Lung microvascular endothelial cell (primary cell): ENCODE measurements at places on chromosomes 13 and 19.

DNA sequence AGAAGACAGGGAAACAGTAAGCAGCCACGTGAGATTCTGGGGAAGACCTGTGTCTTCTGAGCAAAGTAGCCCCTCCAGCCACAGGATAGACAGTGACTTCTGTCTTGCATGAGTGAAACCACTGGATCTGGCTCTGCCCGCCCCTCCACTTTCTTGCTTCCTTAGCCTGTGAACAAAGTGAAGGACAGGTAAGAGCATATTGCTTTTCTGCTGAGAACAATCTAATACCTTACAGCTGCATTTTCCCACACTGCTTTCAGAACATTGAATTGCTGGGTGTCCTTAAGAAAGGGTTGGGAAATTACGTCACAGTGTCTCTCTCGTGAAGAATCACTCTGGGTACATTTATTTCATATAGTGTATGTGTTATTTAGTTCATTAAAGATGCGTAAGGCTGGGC lies 11.1 kb downstream of the SLC25A15 start:
- DNase-seq = no peak

DNA sequence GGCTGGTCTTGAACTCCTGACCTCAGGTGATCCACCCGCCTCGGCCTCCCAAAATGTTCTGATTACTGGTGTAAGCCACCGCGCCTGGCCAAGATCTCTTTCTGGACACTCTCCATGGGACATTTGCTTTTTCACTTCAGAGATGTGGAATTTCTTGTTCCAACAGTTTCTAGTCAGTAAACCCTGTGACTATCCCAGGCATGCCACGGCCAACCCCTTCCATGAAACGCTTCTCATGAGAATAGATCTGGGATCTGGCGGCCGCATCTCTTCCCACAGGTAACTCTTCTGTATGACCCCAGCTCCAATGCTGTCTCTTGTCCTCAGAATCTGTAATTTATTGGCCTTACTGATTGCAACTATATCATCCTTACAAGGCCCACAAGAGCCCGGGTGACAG lies 16.2 kb downstream of the PLPP2 start:
- no peak for DNase-seq

DNA sequence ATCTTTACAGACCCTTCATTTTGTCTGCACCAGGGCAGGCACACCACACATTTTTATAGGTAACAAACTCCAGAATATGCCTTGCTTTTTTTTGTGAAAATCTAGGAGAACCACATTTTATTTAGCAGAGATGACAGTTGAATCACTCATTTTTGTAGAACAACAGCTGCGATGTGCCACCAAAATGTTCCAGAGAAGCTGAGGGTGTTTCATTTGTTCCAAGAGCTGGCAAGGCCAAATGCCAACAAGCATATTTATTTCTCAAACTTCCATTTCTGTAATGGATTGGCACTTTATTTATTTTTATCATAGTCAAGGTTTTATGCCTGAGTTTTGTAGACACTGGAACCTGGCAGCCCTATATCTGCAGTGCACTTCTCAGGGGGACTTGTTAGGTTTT lies 10.4 kb downstream of the OLFM4 start:
- no peak for DNase-seq

DNA sequence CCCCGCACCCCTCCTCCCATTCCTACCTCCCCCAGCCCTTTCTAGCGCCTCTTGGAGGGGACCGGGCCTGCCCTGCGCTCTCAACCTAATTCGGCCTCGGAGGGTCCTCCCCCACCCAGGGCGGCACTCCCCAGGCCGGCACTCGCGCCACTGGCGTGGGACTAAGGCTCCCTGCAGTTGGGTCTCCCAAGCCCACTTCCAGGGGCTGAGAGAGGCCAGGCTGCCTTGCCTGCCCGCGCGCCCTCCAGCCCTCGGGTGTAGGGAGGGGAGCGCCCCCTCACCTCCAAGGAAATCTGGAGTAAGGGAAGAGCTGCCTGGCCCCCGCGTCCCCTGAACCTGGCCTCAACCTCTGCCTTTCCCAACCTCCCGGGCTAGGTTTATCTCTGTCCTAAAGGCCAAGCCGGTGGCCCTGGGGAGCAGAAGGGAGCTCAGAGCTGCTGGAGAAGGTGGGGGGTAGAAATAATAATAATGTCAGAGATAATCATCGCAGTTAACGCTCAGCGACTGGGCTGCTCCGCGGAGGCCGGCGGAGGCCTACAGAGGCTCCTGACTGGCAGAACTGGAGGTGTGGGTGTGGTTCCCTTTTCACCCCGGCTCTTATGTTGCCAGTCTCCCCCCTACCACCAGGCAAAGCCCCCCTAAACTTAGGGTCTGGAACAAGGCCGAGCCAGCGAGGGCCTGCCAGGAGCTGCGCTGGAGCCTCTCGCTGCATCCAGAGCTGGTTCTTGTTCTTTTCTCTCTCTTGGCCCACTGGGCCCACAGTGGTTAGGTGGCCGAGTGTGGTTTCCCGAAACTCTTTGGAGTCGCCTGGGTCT lies 9.6 kb downstream of the ZIC2 start:
- no peak for DNase-seq

GRCh38 chr13:74305876-74306275 lies 171.7 kb upstream of the KLF12 start:
- DNase-seq = no peak

GRCh38 chr13:84566780-84567179 lies 684.5 kb upstream of the SLITRK1 start:
- no peak for DNase-seq

DNA sequence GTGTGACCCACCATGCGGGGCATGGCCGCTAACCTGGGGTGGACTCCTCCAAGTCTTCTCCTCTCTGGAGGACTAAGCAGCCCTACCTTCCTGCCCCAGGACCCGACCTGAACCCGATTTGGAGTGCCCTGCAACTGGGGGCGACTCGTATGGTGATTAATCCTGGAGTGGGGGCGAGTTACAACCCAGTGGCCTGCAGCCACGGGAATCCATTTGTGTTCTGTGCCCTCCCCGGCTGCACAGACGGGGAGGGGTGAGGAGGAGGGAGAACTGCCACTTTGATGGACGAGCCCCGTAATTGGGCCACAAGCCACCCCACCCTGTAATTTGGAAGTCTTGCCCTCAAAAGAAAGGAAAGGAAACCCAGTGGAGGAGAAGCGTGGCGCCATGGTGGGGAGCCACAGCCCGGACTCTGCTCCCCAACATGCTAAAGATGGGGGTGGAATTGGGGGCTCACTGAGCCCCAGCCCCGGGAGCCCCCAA lies 18.0 kb downstream of the PRR36 start:
- no peak for DNase-seq

DNA sequence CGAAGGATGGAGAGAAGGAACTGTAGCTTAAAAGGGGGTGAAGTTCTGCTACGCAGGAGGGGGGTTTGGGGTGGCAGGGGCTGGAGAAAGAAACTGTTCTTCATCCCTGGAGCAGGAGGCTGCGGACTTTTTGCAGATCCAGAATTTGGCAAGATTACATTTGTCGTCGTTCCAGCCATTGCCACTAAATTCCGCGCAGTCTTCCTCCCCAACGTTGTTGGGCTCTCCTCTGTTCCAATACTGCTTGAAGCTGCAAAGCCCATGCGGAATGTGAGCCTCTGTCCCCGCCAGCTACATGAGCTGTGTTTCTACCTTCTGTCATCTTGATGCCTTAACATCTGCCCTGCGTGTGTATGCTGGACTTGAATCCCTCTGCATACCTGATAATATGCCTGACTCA lies 4.3 kb downstream of the CD209 start:
- DNase-seq = no peak

DNA sequence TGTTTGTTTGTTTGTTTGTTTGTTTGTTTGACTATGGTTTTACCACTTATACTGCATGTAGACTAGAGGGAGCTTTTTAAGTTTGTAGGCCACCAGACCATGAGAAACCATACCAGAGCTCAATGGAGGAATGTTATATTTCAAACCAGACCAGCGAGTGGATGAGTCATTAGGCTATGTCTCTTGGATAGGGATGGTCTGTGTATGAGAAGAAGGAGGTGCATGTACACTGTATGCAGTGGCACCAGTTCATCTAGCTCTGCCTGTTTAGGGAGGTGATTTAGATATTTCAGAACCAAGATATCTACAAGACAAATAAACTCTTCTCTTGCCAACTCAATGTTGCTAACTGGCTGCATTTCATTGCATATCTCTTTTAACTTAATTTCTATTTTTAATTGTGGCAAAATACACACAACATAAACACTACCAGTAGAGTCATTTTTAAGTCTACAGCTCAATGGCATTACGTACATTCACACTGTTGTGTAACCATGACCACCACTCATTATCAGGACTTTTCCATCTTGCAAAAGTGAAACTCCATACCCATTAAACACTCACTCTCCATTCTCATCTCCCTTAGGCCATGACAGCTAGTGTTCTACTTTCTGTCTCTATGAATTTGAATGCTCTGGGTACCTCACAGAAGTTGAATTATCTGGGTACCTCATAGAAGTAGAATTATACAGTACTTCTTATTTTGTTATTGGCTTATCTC lies 29.2 kb downstream of the SYDE1 start:
- no peak for DNase-seq

DNA sequence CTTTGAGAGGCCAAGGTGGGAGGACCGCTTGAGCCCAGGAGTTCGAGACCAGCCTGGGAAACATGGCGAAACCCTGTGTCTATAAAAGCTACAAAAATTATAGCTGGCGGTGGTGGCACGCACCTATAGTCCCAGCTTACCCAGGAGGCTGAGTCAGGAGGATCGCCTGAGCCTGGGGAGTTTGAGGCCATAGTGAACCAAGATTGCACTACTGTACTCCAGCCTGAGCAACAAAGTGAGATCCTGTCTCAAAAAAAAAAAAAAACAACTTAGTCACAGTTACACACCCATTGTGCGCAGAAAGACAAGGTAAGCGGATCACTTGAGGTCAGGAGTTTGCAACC lies 728 bp upstream of the DENND1C start:
- DNase-seq = no peak

- DNase-seq = peak; percentile 55
Measured at GRCh38 chr13:26584713-26585112, 27.2 kb downstream of the WASF3 start.

DNA sequence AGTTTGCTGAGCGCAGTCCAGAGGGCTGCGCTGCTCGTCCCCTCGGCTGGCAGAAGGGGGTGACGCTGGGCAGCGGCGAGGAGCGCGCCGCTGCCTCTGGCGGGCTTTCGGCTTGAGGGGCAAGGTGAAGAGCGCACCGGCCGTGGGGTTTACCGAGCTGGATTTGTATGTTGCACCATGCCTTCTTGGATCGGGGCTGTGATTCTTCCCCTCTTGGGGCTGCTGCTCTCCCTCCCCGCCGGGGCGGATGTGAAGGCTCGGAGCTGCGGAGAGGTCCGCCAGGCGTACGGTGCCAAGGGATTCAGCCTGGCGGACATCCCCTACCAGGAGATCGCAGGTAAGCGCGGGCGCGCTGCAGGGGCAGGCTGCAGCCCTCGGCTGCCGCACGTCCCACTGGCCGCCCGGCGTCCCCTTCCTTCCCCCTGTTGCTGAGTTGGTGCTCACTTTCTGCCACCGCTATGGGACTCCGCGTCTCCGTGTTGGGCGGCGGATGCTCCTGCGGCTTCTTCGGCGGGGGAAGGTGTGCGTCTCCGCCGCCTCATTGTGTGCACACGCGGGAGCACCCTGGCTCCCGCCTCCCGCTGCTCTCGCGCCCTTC lies 772 bp downstream of the GPC6 start:
- DNase-seq = no peak

DNA sequence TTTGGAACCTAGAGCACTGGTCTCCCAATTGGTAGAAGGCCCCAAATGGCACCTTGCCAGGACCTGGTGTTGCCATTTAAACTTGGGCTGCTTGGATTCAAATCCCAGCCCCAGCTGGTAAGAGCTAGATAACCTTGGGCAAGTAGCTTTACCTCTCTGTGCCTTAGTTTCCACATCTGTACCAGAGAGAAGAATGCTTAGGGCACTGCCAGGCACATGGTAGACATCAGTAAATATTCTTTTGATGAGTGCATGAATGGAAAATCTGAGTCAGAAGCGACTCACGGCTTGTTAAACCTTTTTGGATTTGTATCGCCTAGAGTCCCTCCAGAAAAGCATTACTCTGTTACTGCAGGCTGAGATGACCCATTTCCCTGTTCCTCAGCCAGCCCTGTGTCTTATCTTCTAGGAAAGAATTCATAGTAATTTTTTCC lies 90.9 kb downstream of the SIPA1L3 start:
- DNase-seq = peak; percentile 85

DNA sequence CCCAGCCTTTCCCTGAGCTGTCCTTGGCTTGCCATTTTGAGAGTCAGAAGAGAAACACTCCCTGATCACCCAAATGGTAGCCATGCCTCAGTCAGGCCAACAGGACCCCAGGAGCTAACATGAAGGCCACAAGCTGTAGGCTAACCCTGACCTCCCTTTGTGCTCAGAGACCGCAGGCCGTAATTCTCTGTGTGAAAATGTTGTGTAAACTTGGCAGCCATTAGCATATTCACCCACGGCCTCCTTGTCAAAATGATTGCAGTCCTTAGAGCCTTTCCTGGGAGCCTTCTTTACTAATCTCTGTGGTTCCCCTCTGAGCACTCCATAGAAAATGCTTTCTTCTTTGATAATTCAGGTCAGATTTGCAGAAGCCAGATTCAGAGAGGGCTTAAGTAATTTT lies 418.9 kb downstream of the COG6 start:
- no peak for DNase-seq

- peak; percentile 38 for DNase-seq
Measured at GRCh38 chr19:51460164-51460992, 2.1 kb upstream of the SIGLEC8 start.

DNA sequence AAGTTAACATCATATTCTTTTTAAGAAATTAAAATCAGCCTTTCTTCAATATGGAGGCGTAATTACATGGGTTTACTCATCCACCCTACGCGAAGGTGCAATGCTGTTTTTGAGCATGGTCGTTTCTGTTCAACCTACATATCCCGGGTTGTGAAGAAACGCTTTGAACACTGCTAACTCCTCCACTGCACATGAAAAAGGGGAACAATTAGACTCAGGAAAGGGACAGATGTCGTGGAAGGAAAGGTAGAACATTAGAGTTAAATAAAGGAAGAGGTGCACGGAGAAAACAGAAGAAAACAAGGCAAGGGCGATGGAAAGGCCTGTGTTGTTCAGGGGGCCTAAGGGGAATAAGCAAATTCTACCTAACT lies 4.1 kb downstream of the ZIC5 start:
- DNase-seq = no peak

DNA sequence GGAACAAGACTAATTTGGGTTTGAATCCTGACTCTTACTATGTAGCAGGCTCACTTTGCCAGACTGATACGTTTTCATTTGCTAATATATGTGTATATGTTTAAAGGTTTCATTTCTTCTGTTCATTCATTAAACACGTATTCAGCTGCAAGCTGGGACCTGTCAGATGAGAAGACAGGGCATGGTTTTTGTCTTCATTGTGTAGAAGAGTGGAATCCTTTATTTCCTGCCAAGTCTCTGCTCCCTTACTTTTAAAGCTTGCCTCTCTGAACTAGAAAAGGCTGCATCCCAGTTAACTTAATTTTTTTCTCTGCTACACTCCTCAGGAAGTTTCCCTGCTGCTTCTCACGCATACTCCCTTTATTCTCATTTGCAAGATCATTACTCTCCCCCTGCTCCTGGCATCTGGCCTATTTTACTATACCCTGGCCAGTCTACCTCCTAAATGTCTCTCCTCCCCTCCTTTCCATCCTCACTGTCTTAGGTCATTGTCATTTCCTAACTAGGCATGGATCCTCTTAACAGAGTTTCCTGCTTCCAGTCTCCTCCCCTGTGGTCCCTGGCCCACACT lies 141.0 kb upstream of the TMTC4 start:
- DNase-seq = no peak
